NCI-H2227 treated with DMSO at 0.1 percent for 48 hours (cell line): ENCODE measurements at places on chromosomes 3 and 15.

- no peak for DNase-seq
Measured at GRCh38 chr15:100350434-100351226, 8.9 kb upstream of the ADAMTS17 start.

DNA sequence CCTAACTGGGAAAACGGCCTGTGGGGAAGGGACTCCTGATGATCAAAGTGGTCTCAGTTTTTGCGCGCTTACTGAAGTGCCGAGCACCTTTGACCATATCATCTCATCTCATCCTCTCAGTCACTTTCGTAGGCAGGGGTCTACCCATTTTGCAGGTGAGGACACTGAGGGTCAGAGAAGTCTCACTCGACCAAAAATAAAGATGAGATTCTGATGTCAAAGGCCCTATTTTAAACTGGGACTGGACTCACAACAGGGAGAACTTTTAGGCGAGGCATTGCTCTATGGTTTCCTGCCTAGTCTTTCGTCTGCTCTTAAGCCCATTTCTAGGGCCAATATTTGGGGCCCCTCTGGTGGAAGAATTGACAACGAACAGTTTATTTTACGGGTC lies 830 bp downstream of the SLC6A11 start:
- DNase-seq: no peak

- DNase-seq: no peak
Measured at GRCh38 chr3:8768364-8769087, 887 bp downstream of the OXTR start.

GRCh38 chr3:155457591-155457990 lies 164.1 kb upstream of the STRIT1 start:
- no peak for DNase-seq

- DNase-seq: no peak
Measured at GRCh38 chr3:152096280-152096906, 172.3 kb upstream of the MBNL1 start.

DNA sequence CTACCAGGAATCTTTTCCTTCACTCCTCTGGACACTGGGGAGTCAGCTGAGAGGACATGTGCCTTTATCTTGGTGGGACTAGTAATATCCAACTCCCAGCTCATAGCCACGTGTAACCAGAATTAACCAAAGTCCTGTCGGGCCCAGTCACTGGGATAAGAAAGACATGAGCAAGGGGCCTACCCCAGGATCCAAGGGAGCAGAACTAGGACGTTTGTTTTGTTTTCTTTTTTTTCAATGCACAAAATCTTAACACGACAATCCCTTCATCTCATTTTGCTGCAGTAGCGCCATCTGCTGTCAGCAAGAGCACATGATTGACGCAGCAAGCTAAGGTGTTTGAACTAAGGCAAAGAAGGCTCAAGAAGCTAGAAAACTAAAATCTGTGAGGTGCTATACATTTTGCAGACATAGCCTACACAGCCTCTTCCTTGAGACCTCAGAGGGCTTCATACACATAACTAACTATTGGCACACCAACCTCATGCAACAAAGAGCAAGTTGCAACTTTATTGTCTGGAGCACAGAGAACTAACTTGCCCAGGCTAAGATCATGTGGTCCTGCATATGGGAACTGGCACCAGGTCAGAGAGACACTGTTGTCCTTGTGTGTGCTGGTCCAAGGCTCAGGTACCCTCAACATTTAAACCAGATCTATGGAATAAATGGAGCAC lies 43.6 kb downstream of the RLBP1 start:
- peak; percentile 13 for DNase-seq

- no peak for DNase-seq
Measured at GRCh38 chr15:89416339-89417183, 79.8 kb downstream of the RHCG start.

- DNase-seq: no peak
Measured at GRCh38 chr3:131883086-131883485, 151.7 kb downstream of the CPNE4 start.

DNA sequence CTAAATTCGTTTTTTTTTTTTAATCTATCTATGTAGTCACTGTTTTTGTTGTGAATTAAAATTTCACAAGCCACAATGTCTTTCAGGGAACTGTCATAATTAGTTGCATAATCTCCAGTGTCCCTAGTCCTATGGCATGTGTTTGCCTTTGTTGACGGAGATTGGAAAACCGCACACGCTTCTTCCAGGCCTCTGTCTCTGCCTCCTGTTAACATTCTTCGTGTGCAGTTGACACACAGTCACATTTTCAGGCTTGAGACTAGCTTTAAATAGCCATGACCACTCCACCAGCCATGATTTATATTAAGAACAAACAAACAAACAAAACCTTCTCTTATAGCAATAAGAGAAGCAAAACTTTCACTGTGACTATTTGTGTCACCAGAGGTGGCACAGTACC lies 139.8 kb downstream of the DUT start:
- no peak for DNase-seq

DNA sequence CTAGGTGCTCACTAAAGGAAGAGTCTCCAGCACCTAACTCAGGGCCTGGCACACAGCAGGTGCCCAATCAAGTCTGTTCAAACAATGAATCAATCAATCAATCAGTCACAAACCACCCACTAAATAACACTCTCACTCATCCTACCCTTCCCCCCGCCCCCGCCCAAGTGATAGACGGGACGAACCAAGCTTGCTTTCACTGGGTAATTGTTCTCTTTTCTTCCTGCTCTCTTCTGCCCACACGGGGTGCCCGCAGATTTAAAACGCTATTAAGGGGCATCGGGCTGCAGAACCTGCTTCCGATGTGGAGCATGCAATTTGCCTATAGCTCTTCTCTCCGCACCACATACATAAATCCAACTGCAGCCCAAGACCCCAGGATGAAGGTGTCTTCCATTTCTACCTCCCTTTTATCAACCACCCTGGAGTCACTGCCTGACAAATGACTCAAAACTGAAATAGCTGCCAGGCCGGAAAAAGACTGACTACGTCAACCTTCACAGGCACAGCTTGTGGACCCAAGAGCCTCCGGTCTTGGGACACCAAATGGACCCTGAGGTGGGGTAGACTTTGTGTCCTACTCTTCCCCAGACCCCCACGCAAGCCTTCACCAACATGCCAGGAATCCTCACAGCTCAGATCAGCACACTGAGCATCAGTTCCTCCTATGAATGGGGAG lies 1.7 kb downstream of the KLHL25 start:
- DNase-seq: no peak

DNA sequence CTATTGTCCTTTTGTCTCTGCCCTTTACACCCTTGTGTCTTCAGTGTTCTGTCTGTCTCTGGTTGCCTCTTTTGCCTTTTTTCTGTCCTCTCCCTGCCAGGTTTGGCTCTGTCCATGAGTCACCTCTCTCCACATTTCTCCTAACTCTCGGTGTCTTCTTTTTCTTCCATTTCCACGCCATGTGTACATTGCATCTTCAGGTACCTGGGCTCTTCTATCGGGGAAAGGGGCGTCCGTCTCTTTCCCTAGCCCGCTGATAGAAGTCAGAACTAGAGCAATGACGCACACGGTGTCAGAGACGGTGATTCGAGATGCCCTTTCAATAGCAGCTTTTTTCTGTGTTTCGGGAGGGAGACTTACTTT lies 641 bp downstream of the OPA1 start:
- DNase-seq: peak; percentile 9

- peak; percentile 84 for DNase-seq
Measured at GRCh38 chr15:82749951-82750830, 40.5 kb upstream of the AP3B2 start.

DNA sequence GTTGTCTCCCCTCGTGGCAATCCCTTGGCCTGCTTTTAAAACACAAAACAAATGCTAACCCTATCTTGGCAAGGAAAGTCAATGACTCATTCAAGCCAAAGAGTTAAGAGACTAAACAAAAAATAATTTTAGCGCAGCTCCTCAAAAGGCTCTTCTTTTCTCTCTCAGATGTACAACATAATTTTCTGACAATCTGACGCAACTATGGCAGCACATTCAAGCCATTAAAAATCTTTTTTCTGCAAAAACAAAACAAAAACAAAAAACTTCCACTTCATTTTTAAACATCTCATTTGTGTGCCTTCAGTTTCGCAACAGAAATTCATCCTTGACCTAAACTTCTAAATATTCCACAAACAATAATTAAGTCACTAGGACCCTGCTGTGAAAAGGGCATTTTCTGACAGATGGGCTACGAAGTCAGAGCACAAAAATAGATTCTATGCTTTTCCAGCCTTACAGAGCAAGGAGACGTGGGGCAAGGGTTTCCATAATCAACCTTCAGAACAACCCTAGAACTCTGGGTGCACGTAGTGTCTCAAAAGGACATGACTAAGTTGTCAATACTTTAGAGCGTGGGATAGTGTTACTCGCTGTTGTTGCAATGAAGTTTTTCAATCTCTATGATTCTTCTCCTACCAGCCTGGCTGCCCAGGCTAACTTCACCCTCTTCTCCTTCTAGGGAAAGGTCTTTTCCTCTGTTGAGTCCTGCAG lies 84.3 kb downstream of the MB21D2 start:
- peak; percentile 48 for DNase-seq

DNA sequence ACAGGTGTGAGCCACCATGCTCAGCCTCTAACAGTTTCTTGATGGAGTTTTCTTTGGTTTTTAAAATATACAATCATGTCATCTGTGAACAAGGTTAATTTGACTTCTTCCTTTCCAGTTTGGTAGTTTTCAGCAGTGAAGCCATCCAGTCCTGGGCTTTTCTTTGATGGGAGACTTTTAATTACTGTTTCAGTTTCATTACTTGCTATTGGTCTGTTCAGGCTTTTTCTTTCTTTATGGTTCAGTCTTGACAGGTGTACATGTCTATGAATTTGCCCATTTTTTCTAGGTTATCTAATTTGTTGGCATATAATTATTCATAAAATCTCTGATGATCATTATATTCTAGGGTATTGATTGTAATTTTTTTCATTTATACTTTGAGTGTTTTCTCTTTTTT lies 36.8 kb downstream of the PFN2 start:
- DNase-seq: no peak

DNA sequence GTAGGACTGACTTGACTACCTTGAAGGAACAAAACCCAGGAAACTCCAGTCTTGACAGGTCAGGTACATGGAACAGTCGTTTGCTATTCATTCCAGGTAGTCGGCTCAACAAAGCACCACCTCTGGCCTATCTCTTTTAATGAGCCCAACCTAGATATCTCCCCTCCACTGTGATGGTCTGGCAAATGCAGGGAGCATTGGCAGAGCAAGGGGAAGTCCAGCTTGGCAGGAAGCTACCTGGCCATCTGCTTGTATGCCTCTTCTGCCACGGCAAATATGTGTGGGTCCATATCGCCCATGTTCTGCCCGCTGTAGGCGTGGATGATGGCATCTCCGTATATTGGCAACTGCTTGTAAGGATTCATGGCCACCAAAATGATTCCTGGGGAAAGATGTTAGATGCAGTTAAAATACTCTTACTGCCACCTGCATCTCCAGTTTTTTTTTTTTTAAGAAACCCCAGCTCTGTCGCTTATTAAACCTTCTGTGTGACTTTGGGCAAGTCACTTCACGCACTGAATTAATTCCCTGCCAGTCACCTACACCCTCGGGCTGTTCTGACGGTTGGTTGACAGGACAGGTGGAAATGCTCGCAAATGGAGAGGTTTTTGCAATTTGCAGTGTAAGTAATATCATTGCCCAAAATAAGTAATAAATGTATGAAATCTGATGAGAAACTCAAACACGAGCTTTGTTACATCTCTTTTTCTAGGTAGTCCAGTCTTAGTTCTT lies 16.8 kb downstream of the MYO5C start:
- no peak for DNase-seq

GRCh38 chr3:160779040-160779439 lies 23.0 kb downstream of the PPM1L start:
- DNase-seq: no peak
